Stimulated activated CD4-positive, alpha-beta T cell treated with anti-CD3 and anti-CD28 coated beads, Interleukin-1b, Interleukin-23, amount 100 ng/mL, for 4 hours (primary cell): ENCODE measurements at places on chromosomes 4 and X.

- no peak for DNase-seq
Measured at GRCh38 chr4:63393544-63393943, 1015.7 kb downstream of the TECRL start.

DNA sequence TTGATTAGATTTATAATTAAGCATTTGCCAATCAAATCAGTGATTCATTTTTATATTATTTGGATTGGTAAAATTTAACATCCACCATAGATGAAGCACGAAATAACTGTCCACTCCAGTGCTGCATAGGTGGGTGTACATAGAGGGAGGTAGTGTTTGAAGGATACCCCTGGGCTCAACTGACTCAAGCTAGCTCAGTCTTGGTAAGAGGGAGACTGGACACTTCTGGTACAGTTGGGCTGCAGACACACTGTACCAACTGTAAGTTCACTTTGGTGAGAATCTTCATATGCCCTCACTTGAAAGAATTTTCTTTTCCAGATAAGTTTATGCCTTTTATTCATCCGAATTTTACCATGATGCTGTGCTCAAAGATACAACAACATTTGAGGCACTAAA lies 48.6 kb upstream of the UGT2B15 start:
- no peak for DNase-seq

DNA sequence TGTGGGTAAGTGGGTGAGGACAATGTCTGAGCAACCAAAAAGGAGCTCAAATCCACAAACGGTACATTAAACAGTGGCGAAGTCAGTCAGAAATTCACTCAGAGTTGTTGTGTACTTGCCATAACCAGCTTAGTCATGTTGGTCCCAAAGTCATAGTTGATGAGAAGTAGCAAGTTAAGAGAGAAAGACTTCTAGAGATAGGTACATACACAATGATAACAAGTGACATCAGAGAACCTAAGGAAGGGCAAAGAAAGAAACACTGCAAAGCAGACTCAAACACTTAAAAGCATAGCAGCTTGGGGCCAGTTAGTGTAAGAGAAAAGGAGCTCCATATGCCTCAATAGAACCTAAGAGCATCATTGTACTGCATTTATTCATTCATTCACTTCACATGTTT lies 30.2 kb downstream of the DYNLT3 start:
- DNase-seq, result no peak

DNA sequence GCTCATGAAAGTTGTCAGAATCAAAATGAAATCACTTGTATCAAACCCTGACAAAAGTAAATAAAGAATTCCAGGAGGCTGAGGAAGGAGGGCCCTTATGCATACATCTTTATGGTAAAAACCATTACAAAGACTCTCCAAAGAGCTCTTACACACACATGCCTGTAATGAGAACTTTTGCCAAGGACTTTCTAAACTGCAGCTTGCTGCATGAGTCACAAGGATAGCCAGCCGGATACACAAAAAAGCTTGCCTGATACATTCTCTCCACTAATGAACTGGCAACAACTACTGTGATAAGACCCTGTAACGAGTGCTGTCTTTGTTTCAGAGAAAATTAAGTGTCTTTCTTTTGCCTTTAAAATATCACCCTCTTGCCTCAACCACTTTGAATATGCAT lies 618.1 kb downstream of the PPP4R3C start:
- no peak for DNase-seq

DNA sequence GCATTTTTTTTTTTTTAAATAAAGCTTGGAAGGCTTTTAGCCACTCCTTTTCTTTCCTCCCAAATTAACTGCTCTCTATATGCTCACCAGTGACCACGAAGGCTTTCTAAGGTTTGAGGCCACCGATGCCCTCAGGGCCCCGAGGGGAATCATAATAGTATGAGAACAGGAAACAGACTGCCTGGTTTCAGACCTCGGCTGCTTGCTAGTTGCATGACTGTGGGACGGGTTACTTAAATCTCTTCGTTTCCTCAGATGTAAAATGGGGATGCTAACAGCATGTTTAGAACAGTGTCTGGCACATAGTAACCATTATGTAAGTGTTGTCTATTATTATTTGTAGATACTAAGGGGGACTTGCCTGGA lies 3.6 kb downstream of the LINC00632 start:
- DNase-seq, result no peak

- no peak for DNase-seq
Measured at GRCh38 chrX:15576019-15576418, 24.7 kb downstream of the ACE2 start.

DNA sequence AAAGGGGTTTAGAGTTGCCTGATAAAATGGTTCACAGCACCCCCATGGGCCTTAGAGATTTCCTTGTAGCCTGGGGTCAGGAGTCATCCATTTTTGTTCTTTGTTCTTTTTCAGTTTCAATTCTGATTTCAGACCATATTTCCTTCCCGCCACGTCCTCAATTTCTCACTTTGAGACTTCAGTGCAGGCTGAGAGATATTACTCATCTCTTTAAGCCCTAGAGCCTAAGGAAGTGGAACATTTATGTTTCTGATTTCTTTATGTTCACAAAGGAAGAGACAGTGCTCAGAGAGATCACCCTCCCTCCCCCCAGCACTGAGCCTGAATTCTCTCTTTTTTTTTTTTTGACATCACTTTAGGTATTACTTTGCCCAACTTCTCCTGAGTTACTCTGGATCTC lies 56.3 kb downstream of the MSN start:
- DNase-seq, result no peak

GRCh38 chrX:77597511-77597910 lies 150.3 kb downstream of the FGF16 start:
- no peak for DNase-seq

DNA sequence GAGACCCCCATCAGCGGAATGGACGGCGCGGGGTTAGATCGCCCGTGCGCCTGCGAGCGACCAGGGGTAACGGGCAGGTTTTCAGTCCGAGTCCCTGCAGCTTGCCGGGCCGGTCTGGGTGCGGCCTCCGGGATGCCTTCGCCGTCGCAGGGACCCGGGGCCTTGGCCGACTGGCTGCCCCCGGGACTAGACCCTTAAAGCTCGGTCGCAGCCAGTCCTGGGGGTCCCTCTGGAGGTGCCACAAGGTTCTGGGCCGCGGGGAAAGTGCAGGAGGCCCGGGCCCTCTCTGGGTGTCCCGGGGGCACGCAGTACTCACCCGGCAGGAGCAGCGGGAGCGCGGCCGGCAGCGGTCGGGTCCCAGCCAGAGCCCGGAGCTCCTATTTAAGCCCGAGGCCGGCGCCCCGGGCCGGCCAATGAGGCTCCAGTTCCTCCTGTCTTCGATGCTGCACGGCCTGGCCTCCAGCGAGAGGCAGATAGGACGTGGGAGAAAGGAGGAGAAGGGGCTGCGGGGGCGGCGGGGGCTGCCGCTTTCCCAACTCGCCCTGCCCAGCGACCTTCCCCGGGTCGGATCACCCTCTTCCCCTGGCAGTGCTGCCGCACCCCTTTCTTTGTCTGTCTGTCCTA lies at the start of gene SPON2:
Gene SPON2, minus strand, starts transcription at position 356 of the 624 bp plus-strand sequence.
- no peak for DNase-seq

DNA sequence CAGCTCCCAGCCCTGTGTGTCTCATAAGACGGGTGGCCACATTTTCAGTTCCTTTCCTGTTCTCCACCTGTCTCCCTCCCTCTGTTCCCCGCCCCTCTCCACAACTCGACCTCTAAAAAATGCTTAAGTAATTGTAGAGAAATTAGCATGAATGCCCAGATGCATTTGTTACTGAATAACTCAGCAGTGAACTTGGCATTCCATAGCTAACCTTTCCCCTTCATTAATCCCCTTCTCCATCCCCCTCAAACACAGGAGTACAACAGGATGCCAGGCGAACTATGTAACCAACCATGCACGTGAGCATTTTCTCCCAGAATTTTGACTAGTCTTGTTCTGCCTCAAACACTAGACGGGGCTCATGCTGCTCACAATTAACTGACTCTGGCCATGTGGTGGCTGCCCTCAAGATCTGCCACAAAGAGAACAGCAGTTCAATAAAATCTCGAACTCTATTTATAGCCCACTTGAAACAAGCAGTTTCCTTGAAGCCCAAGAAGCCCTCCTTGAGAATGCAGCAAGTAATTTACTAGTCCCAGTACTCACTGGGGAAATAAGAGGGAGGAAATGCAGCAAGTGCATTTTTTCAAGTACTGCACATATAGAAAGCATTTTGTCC lies 351.2 kb downstream of the ARHGAP24 start:
- no peak for DNase-seq
